ENCODE measurements at places on chromosomes 12 and 14. TPM values are rescaled to one million over a fixed set of nuclear protein-coding genes. Genes with fewer than 3 reads are reported as not detected.

Gene DIO3
- total RNA-seq = not detected

Gene OR4N2
- not detected for total RNA-seq

Gene TBX3
- 20.5 TPM for total RNA-seq

Gene KRT79
- total RNA-seq = not detected

Gene KLHDC1
- 9.0 TPM for total RNA-seq

Gene LRP6
- total RNA-seq = 44.0 TPM

Gene NPFF
- not detected for total RNA-seq

Gene BMP4
- 7.6 TPM for total RNA-seq
